ENCODE measurements at places on chromosomes 4 and X.

GRCh38 chrX:71609095-71609750 is 9.1 kb downstream of the CXCR3 start:
- no peak for ATAC-seq

GRCh38 chrX:8049827-8050226 is 121.2 kb downstream of the VCX2 start:
- no peak for ATAC-seq

DNA sequence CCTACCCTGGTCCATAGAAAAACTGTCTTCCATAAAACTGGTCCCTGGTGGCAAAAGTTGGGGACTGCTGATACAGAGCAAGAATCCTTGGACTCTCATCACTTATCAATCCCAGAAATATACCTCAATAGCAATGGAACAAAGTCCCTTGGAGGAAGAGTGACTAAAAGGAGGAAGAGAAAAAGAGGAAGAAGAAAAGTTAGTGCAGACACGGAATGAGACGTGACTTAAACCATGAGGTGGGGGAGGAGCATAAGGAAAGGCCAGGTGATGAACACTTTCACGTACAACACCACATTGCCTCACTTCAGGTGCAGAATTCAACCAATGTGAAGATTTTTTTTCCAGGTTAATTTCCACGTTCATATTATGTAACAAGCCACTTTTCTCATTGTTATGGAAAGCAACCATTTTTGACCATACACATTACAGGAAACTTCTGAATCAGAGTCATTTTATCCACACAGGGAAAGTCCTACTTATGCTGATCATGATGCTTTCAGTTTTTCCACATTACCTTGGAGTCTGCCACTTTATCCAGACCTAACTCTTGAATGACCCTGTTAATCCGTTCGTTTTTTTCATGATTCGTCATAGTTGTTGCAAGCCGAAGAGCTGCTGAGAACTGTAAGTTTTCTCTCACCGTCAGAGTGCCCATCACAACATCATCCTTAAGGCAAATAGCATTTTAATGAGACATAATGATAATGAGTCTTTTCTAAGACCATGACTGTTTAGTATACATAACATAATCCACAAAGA is 27.7 kb downstream of the ABCG2 start:
- ATAC-seq, result no peak

DNA sequence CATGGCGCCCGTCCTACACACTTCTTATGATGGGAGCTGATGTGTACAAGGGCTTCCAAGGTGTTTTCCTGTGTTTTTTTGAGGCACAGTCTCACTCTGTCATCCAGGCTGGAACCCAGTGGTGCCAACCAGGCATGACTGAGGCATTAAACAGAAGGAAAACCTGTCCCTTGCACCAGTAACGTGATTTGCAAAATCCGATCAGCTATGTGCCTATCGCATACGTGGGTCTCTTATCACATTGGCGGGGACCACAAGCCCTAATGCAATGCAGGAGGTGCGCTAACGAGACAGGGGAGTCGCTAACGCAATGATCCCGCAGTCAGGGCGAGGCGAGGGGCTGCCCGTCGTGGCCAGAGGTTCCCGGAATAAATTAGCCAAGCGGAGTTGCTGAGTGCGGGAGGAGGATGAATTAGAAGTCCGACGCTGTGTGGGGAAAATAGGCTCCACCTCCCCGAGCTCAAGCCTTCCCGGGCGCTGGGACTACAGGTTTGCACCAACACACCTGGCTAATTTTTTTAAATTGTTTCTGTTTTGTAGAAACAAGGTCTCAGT is 162.7 kb downstream of the SHOX start:
- ATAC-seq, result no peak

DNA sequence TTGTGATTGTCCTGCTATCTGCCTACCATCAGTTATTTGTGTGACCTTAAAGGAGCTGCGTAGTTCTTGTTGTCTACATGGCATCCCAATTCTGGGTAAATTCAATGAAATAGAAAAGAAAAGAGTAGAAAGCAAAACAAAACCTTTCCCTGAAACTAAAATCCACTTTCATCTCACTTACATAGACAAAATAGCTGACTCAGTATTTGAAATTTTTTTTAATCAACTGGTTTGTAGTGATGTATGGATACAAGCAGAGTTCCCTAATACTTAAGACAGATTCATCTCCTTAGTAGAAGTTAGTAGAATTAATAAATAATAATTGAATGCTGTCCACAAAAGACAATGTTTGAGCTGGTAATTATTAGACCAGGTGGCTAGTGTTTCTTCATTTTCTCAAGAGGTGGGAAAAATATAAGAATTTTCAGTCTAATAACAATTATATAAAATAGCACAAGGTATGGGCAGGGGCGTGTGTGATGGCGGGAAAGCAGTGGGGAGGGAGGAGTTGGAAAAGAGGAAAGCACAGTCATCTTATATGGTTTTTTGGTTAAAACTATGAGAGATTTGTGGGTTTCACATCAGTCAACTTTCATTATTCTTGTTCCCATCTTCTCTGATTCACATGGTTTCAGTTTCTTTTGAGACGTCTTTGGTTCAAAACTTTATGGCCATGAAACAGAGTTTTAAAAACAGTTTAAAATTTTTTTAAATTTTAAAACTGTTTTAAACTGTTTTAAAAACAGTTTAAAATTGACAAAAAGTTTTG is 275.2 kb downstream of the SPRY1 start:
- no peak for ATAC-seq

GRCh38 chr4:174575436-174575835 is 53.1 kb upstream of the HPGD start:
- no peak for ATAC-seq

- no peak for ATAC-seq
Measured at GRCh38 chr4:25075129-25075528, 44.4 kb upstream of the LGI2 start.

- no peak for ATAC-seq
Measured at GRCh38 chr4:173489514-173489913, 40.5 kb downstream of the HAND2 start.

GRCh38 chrX:2566055-2566454 is 65.3 kb upstream of the DHRSX start:
- ATAC-seq, result no peak

GRCh38 chr4:164926301-164926700 is 49.3 kb downstream of the APELA start:
- no peak for ATAC-seq

DNA sequence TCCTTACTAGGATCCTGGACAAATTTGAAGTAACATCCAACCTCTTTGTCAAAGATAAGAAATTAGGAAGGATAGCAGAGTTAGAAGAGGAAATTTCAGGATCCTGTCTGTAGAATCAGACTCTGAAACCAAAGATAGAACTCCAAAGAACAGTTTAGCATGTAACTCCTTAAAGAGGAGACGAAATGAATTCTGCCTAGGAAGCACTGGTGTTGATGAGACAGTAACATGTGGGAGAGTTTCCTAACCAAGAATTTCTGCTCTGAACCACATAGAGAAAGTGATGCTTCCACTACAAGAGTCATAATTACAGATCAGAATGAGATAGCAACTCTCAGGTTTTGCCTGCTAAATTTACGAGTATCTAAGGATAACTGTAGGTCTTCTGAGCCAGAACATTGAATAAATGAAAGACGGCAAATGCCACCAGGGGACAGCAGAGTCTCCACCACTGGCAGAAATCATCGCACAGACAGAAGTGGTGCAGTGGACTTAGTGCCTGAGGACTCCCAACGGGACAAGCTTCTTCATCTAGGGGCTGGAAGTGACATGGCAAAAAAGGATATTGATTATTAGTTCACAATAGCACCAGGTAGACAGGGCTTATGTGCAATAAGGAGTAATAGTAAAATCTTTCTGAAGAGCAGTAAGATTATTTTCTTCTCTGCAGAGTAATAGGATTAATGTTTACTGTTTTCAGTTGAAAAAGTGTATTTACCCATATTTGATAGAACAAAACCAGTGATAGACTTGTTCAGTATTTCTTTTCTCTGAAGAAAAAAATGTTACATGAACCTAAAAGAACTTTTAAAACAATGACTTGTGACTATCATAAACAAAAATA is 6.7 kb upstream of the PPID start:
- ATAC-seq, result peak; percentile 86

- ATAC-seq, result no peak
Measured at GRCh38 chrX:46255046-46255445, 290.2 kb downstream of the ZNF674 start.

DNA sequence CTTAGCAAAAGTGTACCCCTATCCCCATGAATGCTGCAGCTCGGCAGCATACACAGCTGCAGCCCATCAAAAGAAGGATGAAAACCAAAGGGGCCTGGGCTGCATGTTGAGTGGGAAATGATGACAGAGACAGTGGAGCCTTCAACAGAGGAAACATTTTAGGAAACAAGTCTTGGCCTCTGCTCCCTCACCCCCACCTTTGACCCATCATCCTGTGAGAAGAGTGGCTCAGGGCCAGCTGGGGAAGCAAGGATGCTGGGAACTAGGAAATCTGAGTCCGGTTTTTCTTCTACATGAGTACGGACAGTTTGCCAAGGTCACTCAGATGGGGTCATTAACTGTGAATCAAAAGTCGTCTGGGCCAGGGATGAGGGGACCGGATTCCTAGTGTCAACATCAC is 37.2 kb downstream of the IDS start:
- ATAC-seq, result no peak

- ATAC-seq, result no peak
Measured at GRCh38 chr4:135244056-135244455, 1042.5 kb upstream of the PABPC4L start.

DNA sequence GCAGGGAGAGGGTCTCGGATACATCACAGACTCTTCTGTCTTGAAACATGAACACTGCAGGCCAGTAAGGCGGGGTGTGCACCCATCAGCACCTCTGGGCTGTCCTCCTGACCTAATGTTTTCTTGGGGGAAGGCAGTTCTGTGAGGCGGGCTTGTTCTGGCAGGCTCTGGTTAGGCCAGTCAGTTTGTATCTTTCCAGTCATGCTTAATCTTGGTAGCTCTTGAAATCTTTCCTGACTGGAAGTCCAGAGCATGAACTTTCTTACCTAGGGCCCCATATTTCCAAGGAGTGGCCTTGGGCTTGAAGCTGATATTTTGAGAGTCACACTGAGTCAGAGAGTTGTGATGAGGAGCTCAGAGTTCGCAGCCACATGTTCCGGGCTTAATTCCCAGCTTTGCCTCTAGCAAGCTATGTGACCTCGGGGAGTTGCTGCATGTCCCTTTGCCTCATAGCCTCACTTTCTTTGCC is 54.2 kb upstream of the RASSF6 start:
- no peak for ATAC-seq

DNA sequence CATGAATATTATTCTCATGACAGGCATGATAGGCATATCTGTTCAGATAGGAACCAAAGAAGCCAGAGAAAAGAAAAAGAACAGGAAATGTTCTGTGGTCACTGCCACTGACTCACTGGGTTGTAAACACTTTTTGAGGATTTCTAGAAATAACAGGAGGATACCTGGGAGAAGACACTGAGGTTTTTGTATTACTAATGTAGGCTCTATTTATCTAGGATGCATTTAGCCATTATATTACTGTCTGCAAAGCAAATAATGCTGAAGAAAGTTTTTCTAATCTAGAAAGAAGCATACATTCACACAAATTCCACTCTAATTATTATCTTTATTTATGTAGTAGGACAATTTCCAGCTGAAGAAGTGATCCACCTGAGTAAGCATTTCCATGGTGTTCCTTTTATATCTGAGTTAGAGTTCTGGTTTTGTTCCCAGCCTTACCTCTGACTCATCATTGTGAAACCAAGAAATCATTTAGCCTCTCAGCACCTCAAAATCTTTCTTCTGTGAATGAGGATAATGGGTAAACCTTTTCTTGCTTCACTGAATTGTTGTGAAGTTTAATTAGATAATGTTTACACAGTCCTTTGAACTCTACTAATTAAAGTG is 40.2 kb upstream of the EPGN start:
- ATAC-seq, result no peak

- ATAC-seq, result peak; percentile 31
Measured at GRCh38 chrX:118459494-118459893, 36.1 kb upstream of the DOCK11 start.

DNA sequence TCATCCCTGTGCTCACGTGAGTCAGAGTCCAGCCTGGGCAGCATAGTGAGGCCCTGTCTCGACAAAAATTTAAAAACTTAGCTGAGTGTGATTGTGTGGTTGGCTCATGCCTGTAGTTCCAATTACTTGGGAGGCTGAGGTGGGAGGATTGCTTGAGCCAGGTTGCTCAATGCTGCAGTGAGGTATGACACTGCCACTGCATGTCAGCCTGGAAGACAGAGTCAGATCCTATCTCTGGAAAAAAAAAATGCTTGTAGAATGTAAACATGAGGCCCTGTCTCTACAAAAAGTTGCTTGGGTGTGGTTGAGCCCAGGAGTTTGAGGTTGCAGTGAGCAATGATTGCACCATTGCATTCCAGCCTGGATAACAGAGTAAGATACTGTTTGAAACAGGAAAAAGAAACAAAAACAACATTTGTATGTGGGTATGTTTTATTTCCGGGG is 11.3 kb upstream of the YTHDC1 start:
- ATAC-seq, result no peak

DNA sequence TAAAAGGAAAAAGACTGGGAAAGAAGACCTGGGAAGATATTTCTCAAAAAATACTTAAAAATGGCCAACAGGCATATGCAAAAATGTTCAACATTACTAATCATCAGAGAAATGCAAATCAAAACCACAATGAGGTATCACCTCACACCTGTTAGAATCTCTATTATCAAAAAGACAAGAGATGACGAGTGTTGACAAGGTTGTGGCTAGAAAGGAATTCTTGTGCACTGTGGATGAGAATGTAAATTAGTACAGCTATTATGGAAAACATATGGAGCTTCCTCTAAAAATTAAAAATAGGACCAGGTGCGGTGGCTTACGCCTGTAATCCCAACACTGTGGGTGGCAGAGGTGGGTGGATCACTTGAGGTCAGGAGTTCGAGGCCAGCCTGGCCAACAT is 50.0 kb downstream of the C4orf46 start:
- no peak for ATAC-seq

- ATAC-seq, result no peak
Measured at GRCh38 chr4:23811161-23811560, 78.7 kb downstream of the PPARGC1A start.

DNA sequence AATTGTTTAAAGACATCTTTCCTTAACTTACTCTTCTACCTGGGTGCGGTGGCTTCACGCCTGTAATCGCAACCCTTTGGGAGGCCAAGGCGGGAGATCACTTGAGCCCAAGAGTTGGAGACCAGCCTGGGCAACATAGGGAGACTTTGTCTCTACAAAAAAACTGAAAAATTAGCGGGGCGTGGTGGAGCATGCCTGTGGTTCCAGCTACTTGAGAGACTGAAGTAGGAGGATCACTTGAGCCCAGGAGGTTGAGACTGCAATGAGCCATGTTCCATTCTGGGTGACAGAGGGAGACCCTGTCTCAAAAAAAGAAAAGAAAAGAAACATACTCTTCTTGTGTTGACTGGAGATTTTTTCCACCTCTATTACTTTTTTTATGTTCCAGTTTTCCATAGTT is 181.9 kb downstream of the RAPGEF2 start:
- ATAC-seq, result no peak

- peak; percentile 90 for ATAC-seq
Measured at GRCh38 chrX:151902813-151903591, 9.7 kb upstream of the MAGEA4 start.

DNA sequence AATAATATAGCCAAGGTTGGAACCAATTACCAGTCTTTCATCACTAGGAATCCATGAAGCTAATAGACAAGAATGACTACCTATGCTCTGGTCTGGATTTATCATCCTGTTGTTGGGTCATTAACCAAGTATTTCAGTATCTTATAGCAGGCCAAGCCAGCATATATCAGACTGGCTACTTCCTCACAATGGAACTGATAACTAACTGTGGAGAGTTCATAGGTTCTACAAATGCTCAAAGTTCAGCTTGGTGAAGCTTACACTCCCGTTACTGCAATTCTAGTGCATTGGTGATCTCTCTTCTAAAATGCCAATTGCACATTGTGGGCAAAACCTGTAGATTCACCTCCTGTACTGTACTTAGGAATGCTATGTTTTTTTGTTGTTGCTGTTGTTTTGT is 4.8 kb downstream of the TRPC5OS start:
- ATAC-seq, result no peak

Data from gastroesophageal sphincter (tissue), 4 donors.